Ovary (tissue), 10 donors: ENCODE measurements at places on chromosomes 1 and 21. TPM values are rescaled to one million over a fixed set of nuclear protein-coding genes. Genes with fewer than 3 reads are reported as not detected.

The KCNJ6 gene
- total RNA-seq: not detected

The TFF2 gene
- not detected for total RNA-seq

The RGS18 gene
- total RNA-seq: 1.5 TPM

The OLFML3 gene
- 157 TPM for total RNA-seq

The SDCCAG8 gene
- 30.6 TPM for total RNA-seq

The ADAM30 gene
- not detected for total RNA-seq

The TGFBR3 gene
- total RNA-seq: 92.4 TPM

The CLCA4 gene
- 0.23 TPM for total RNA-seq

The TMIGD3 gene
- 0.78 TPM for total RNA-seq

The VCAM1 gene
- 32.1 TPM for total RNA-seq
